ENCODE measurements at places on chromosomes 3 and 15.

- H3K27ac ChIP-seq: no peak overlapping the region
- no peaks in the 10 kb centered on the region for H3K27me3 ChIP-seq
- H3K36me3 ChIP-seq: no peaks in the 10 kb centered on the region
Observed at GRCh38 chr3:36871379-36872126, 73.3 kb downstream of the TRANK1 start.

DNA sequence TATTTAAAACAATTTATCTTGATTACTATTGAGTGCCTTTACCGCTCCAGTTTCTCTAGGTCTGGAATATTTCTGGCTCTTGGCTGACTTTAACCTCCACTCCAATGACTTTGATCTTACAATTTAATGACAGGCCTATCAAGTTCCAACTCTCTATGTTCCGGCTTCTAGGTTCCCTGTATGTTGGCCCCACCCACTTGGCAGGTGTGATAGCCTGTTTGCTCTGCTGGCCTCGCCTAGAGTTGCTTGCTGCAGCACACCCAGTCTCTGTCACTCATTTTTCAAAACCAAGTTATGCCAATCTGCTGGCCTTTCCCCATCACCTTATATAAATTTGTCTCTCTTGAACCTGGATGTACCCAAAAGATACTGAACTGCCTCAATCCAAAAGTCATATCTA is 428.0 kb downstream of the ROBO1 start:
- no peaks in the 10 kb centered on the region for H3K27me3 ChIP-seq
- no peaks in the 10 kb centered on the region for H3K36me3 ChIP-seq
- no peak for DNase-seq
- no peak overlapping the region for H3K27ac ChIP-seq

DNA sequence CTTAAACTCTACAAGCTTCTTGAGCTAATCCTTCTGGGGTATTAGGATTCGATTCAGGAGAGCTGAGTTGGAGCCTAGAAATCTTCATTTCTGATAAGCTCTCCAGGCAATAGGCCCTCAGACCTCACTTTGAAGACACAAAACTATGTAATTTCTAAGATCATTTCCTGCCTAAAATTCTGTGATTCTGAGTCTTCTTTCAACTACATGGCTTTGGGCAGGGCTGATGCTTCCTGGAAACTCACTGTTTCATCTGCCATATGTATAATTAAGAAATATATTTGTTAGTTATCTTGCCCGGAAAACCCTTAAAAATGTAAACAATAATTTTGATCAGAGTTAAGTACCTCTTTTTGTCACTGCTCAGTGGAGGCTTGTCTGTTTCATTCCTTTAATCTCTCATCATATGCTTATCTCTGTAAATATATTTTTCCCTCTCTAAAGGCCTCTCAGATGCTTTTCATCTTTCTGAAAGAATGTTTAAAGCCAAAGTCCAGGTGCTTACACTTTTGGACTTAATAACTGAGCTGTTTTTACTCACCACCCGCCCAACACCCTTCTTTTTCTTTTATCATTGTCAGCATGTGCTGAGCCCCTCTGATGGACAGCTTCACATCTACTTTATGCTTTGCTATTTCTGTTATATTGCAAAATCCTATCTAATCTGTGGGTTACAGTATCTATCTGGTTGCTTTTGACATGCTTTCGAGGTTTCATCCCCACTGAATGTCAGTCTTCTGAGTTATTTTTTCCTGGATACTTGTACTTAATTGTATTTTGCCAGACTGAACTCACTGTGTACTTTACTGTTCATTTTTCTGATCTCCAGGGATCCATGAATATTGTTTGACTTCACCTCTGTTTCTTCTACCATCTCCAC is 38.2 kb downstream of the FILIP1L start:
- H3K27ac ChIP-seq: no peak overlapping the region
- H3K27me3 ChIP-seq: no peaks in the 10 kb centered on the region
- H3K4me3 ChIP-seq: no peak overlapping the region
- no peak for DNase-seq
- no peaks in the 10 kb centered on the region for H3K4me1 ChIP-seq
- H3K36me3 ChIP-seq: no peaks in the 10 kb centered on the region

- no peak overlapping the region for H3K4me3 ChIP-seq
- no peak for DNase-seq
Observed at GRCh38 chr3:187264021-187264420, 27.5 kb downstream of the MASP1 start.

DNA sequence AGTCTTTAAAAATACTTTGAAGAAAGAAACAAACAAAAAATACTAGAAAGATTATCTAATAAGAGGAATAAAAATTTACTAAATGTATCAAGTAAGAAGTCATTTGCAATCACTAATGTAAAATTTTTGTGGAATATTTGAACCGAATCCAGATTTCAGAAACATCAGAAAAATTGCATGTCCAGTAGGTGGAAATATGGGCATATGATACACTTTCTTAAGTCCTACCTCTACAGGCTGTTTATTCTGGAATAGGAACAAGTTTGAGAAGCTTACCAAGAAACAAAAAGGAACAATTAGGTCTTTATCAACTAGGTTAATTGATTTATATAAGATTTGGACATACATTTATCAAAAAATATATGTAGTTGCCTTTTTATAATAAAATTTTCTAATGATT is 292.9 kb upstream of the ROBO1 start:
- no peak overlapping the region for H3K27ac ChIP-seq
- no peak overlapping the region for H3K4me3 ChIP-seq
- no peak for DNase-seq

DNA sequence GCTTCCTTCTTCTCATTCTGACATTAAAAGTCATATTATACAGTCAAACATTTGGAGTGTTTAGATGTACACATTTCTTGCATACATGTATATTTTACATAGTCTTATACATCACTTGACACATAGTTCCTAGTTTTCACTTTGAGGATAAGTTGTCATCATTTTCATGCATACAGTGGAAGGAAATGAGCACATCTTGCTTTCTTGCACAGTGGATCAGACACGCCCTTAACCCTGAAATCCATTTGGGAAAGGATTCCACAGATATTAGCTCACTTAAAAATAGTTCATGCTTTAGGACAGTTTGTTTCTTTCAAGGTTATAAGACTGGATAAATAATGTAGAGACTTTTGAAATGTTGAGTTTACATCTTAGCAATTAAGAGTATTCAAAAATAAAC is 148.6 kb upstream of the MME start:
- H3K4me1 ChIP-seq: no peaks in the 10 kb centered on the region
- H3K27me3 ChIP-seq: no peaks in the 10 kb centered on the region
- H3K27ac ChIP-seq: no peak overlapping the region
- H3K36me3 ChIP-seq: no peaks in the 10 kb centered on the region
- H3K4me3 ChIP-seq: no peak overlapping the region

DNA sequence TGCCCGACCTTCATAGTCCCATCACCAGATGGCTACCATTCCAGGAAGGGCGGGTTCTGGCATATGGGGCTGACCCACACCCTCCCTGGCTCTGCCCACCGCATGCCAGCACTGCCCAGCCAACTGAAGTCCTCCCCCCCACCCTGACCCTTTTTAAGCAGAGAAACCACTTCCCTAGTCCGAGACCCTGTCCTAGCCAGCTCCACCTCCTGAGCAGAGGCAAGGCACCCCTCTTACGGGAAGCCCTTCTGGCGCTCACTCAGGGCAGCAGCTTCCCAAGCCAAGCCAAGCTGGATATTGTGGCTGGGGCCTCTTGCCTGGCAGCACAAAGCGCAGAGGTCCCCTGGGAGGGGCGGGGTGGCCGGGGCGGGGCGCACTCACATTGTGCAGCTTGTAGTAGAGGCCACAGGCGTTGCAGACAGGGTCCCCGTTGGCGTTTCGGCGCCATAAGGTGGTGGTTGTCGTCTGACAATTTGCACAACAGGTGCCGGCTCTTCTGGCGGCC is 11.5 kb downstream of the GATA2 start:
- H3K36me3 ChIP-seq: no peaks in the 10 kb centered on the region
- no peak for DNase-seq
- H3K27me3 ChIP-seq: peaks cover 96% of the 10 kb centered on the region
- no peak overlapping the region for H3K4me3 ChIP-seq
- no peak overlapping the region for H3K27ac ChIP-seq
- peaks cover 13% of the 10 kb centered on the region for H3K4me1 ChIP-seq

- H3K4me1 ChIP-seq: no peaks in the 10 kb centered on the region
- H3K27me3 ChIP-seq: no peaks in the 10 kb centered on the region
- no peaks in the 10 kb centered on the region for H3K36me3 ChIP-seq
- no peak for DNase-seq
- no peak overlapping the region for H3K4me3 ChIP-seq
Observed at GRCh38 chr3:168497741-168498140, 402.0 kb upstream of the GOLIM4 start.
